NCI-H1048 (cell line): ENCODE measurements at places on chromosomes 3 and 15.

GRCh38 chr15:62895905-62896316, 146.6 kb upstream of the TPM1 start:
- no peak for DNase-seq

DNA sequence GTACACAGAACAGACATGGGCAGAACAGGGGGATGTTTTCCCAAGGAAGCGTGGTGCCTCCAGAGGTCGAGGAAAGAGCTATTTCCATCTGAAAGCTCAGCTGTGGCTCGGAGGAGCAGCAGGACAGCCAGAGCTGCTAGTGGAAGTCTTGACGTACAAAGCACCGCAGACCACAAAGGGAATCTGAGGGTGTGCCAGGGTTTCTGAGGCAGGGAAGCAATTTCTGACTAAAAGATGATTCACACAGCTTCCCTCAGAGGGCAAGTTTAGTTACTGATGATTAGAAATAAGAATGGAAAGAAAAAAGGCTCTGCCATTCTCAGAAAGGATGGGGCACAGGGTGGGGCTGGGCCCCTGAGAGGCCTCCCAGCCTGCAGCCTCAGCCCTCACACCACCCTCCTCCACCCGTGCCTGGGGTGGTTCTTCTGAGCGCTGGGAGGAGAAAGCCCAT, 45.8 kb upstream of the SEC13 start:
- DNase-seq: no peak

DNA sequence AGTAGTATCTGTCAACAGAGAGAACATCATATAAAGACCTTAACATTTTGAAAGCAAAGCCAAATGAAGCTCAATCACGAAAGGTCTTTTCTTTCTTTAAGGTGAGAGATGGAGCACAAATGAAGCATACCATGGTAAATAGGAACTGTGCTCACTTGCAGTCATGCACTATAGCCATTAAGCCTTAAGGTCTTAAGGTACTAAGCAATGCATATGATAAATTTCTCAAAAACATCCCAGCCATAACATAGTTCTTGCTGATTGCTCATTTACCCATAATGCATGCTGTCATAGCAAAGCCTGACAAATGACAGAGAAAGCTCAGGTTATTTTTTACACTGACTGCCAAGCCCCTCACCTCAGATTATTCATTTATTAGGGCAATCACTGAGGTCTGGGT, 214.5 kb downstream of the MECOM start:
- DNase-seq: no peak

GRCh38 chr3:153273217-153273616, 111.2 kb downstream of the RAP2B start:
- DNase-seq: no peak

DNA sequence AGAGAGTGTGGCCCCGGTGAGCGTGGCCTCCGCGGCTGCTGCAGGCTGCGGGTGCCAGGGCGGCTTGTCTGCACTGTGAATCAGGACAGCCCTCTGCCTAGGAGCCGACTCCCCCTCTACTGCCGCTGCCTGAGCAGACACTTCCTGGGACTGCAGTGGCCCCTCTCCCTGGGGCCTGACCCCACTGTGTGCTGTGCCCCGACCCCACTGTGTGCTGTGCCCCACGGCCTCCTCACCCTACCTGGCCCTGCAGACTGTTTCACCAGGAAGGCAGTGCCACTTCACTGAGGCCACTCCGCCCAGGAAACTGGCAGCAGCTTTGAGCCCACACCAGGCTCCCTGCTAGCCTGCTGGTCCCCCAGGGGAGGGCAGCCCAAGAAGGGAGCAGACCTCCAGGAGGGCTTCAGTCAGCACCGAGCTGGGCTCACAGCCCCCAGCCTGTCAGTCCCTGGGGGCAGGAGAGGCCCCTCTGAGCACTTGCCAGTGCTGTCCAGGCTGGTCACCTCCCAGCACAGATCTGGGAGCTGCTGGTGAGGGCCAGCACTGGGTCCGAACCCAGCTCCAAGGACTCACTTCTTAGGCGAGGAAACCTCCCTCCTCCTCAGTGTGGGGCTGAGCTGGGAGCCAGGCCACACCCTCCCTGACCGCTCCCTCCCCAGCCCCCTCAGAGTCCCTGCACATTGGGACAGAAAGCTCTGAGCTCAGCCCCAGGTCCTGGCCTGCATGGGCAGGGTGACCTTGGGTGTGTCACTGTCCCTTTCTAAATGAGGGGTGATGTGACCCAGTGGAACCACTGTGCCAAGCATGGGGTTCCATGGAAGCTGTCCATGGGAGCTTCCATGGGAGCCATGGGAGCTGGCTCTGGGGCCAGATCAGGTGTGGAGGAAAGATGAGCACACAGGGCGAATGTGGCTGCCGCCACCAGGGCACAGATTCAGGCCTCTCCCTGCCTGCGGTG, 56.8 kb downstream of the DNAJB8 start:
- no peak for DNase-seq

GRCh38 chr3:72964633-72965032, 32.0 kb upstream of the PPP4R2 start:
- no peak for DNase-seq

GRCh38 chr3:188133646-188134045, 20.3 kb upstream of the LPP start:
- DNase-seq: no peak

DNA sequence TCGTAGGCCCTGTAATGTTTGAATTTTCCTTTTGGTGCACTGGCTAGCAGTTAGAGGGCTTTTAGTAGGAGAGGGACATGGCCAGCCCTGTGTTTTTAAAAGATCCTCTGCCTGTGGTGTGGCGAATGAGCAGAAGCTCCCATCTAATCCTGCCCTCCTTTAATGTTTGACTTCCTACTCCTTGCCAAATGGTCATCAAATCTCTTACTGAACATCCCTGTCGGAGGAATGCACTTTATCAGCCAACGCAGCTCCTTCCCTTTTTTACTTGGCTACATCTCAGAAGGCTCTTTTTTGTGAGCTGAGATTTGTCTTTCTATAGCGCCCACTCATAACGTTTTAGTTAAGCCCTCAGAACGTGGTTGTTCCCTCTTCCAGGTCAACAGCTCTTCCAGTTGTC, 44.8 kb downstream of the MAP2K5 start:
- DNase-seq: no peak

DNA sequence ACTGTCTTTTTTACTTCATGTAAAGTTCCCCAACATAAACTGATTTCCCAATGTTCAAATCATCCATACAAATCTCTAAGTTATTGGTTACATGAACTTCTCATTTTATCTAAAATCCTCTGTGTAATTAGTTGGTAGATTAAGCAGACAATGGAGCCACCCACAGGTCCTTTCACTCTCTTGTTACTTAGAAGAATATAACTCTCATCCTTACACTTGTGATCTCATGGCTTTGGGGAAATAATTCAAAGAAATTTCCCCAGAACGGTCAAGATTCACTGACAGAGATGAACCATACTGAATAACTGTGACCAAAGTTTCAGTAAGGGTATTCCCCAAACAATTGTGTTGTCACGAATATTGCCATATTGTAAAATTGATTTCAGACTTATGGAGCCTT, 1102.6 kb upstream of the EPHA6 start:
- no peak for DNase-seq

GRCh38 chr3:150411106-150411460, 3.0 kb downstream of the TSC22D2 start:
- no peak for DNase-seq

GRCh38 chr3:110858549-110858948, 213.1 kb upstream of the NECTIN3 start:
- no peak for DNase-seq

DNA sequence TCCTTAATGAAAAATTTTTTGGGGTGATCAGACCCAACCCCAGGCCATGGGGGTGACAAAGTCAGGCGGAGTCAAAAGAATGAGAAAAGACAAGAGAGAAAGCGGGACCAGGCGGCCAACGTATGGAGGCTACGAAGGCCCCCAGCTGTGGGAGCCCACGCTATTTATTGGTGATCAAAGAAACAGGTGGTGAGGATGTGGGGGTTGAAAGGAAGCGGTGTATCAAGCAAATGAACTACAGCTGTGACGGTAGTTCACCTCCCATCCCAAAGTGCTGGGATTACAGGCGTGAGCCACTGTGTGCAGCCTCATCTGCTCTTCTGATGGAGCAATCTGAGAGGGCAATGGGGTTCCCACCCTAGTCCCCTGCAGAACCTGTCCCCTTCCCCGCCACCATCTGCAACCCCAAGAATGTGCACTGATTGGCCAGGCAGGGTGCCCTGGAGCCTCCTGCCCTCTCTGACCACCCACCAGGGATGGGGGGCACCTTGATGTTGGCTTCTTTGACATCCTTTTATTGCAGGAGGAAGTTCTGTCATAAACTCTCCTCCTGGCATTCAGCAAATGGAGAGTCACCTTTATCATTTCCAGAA, 1.1 kb upstream of the CHRNA3 start:
- DNase-seq: no peak

GRCh38 chr3:138355071-138355470, 6.7 kb downstream of the MRAS start:
- DNase-seq: no peak
